ENCODE measurements at places on chromosomes 6 and 20.

GRCh38 chr6:13902922-13903321 is 21.8 kb upstream of the RNF182 start:
- no peak for DNase-seq

DNA sequence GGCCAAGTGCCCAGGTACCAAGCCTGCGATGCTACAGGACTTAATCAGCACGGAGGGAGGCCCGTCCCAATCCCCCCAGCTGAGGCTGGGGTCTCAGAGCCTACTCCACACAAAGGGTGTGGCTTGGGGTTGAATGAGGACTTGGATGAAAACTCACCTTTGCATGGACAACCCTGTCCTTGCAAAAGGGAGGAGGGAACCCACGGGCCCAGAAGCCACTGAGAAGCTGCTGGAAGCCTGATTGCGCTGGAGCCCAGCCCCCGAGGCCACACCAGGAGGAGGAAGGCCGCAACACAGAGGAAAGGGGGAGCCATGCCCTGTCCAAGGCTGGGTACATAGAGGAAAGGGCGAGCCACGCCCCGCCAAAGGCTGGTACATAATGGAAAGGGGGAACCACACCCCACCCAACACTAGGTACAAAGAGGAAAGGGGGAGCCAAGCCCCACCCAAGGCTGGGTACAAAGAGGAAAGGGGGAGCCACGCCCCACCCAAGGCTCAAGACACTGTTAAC is 158.8 kb downstream of the DLL1 start:
- no peak for DNase-seq

DNA sequence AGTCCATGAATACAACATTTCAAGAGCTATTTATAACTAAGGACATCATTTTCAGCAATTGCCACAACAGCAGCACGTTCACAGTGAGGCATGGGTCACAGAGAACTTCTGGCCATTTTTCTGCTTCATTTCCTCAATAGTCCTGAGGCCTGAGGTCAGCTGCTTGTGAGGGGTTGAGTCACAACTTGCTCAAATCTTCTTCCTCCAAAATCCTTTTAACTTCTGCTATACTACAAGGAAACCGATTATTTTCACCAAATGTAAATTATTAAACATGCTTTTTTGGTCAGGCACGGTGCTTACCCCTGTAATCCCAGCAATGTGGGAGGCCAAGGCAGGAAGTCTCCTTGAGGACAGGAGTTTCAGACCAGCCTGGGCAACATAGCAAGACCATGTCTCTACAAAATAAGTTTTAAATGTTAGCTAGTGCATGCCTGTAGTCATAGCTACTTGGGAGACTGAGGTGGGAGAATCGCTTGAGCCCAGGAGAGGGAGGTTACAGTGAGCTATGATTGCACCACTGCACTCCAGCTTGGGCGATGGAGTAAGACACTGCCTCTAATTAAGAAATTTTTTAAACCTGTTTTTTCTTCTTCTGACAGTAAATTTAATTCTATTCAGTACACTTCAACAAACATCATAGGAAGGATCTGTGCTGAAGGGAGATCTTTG is 11.1 kb upstream of the SLC16A10 start:
- DNase-seq = no peak

- DNase-seq = no peak
Observed at GRCh38 chr6:30740540-30740870, 2.0 kb downstream of the FLOT1 start.

DNA sequence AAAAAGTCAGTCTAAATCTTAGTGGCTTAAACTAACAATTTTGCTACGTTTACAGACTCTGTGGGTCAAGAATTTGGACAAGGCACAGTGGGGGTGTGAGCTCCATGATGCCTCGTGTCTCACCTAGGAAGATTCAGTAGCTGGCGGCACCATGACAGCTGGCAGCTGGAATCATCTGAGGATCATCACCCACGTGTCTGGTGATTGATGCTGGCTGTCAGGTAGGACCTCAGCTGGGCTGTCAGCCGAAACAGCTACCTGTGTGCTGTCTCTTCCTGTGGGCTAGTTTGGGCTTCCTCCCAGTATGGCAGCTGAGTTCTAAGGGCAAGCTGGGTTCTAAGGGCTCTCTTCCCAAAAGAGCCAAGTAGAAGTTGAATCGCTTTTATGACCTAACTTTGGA is 26.4 kb upstream of the DLGAP4 start:
- DNase-seq = no peak

GRCh38 chr6:161200610-161201370 is 73.1 kb downstream of the AGPAT4 start:
- no peak for DNase-seq

DNA sequence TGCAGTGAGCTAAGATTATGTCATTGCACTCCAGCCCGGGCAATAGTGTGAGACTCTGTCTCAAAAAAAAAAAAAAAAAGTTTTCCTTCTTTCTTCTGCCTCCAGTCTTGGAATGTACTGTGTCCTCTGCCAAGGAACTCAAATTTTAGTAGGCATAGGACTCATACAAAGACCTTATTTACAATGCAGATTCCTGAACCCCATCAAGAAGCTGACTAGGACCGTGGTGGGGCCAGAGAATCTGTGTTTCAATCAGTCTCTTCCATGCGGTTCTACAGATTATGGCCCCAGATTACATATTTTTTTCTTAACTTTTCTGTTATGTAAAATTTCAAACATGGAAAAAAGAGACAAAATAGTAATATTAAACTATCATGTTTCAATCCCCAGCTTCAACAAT is 29.8 kb upstream of the PIM1 start:
- no peak for DNase-seq

GRCh38 chr6:16947375-16948015 is 154.4 kb upstream of the STMND1 start:
- DNase-seq = peak; percentile 35

DNA sequence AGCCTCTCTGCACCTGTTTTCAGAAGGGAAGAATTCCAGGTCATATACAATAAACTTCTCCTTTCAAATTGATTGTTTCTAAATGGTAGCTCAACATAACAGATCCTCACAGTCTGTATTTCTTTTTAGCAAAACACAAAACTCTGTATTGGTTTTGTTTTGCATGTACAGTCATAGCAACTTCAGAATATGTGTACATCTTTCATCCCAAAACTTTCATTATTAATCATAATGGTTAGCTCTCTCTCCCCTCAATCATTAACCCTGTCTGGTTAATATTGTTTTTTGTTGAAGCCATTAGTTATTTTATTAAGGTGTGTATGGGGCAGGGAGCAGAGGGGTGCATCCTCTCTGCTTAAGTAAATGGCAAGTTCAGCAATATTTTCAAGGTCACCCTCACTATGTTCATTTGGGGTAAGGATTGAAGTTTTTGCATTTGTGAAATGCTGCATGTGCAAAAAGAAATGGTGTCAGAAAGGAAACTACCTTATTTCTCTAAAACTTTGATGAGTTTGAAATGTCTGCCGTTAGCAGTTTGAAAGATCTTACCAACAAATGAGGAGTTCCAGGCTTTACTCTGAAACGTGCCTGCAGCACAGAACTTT is 136.8 kb upstream of the BTBD3 start:
- DNase-seq = no peak

- DNase-seq = no peak
Observed at GRCh38 chr20:17525650-17526049, 5.5 kb downstream of the BFSP1 start.

DNA sequence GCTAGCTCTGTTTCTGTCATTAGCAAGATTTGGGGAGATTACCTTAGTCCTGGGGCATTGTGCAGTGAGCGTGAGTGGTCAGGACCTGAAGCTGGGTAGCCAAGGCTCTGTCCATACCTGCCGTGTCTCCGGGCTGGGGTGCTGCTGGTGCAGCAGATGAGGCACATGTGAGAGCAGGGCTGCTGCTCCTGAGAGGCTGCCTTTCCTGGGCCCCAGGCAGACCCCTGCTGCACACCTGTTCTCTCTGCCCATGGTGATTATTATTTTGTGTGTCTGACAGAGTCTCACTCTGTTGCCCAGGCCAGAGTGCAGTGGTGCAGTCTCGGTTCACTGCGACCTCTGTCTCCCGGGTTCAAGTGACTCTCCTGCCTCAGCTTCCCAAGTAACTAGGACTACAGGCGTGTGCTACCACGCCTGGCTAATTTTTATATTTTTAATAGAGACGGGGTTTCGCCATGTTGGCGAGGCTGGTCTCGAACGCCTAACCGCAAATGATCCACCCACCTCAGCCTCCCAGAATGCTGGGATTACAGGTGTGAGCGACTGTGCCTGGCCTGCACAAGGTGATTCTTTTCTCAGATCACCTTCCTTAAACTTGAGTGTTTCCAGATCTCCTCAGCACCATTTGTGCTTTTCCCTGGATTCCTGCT is 36.8 kb upstream of the IRF4 start:
- DNase-seq = no peak

GRCh38 chr6:69601132-69601531 is 195.7 kb downstream of the LMBRD1 start:
- DNase-seq = peak; percentile 11

Measured in NCI-H748 treated with DMSO at 0.1 percent for 48 hours (cell line).